ENCODE measurements at places on chromosomes 5 and 9.

DNA sequence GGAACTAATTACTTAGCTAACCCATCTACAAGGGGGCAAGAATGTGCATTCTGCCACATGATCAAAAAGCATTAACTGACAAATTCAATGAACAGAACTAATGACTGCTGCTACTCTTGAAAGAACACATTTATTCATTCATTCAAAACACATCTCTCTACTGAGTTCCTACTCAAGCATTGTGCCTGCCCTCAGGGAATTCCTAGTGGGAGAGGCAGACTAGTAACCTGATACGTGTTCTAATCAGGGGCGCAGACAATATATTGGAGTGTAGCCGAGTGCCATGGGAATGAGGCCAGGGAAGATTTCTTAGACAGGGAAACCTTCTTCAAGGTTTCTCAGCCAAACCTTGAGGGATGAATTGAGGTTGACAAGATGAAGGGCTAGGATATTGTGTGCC is 56.7 kb upstream of the PAPPA start:
- DNase-seq: no peak

- no peak for DNase-seq
Observed at GRCh38 chr5:37900692-37901091, 60.9 kb upstream of the GDNF start.

DNA sequence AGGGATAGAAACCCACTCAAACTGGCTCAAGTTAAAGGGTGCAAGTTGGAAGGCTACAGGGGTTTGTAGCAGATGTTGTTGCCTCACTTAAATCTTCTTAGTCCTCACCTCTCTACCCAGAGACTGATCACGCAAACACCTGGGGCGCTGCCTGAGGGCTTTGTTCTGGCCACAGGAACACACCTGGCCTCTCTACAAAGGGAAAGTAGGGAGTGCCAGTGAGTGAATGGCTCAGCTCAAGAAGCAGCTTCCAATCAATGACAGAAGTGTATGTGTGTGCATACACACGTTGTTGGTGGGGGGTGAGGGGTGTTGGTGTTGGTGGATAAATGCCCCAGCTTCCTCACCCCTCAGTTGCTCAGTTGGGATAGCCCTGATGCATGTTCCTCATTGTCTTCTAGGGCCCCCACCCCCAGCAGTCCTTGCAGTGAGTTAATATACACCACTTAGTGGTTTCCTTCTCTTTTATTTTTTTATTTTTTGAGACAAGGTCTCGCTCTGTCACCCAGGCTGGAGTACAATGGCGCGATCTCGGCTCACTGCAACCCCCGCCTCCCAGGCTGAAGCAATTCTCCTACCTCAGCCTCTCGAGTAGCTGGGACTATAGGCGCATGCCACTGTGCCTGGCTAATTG is 30.6 kb upstream of the CTNNA1 start:
- DNase-seq: no peak

GRCh38 chr5:13957032-13957645 is 12.7 kb upstream of the DNAH5 start:
- DNase-seq: no peak

- no peak for DNase-seq
Observed at GRCh38 chr9:33378121-33378795, 24.1 kb downstream of the AQP7 start.

- DNase-seq: no peak
Observed at GRCh38 chr5:125668884-125669283, 754.3 kb upstream of the GRAMD2B start.

- DNase-seq: no peak
Observed at GRCh38 chr9:32968101-32969011, 33.1 kb downstream of the APTX start.

DNA sequence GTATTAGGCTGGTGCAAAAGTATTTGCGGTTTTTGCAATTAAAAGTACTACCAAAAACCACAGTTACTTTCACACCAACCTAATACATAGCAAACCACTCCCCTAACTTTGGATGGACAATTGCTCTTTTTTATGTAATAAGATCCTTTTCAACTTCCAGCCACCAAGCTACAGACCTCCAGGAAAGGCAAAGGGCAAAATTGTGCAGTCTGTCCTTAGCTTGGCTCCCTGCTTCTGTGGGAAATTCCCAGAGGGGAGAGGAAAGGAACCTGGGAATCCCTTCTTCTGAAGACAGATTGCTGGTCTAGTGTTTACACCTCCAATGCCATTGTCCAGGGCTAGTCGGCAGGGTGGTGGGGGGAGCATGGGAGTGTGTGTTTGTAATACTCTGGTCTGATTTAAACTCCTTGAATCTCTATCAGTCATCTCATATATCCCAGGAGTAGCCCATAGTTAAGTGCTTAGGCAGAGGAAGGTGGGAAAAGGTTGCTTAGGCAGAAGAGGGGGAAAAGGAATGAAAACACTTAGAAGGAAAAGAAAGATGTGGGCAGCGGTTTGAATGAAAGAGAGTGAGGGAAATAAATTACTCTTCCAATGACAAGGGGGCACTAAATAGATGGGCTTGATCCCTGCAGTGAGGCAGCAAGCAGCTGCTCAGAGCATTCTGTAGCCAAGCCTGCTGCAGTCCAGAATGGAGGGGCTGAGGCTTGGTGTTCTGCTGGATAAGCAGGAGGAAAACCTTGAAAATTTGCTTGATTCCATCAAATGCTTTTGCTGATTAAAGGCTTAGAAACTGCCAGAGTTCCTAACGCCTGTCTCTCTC is 86.9 kb upstream of the MAP1B start:
- no peak for DNase-seq

GRCh38 chr5:146040527-146040926 is 64.8 kb downstream of the PLAC8L1 start:
- DNase-seq: no peak

DNA sequence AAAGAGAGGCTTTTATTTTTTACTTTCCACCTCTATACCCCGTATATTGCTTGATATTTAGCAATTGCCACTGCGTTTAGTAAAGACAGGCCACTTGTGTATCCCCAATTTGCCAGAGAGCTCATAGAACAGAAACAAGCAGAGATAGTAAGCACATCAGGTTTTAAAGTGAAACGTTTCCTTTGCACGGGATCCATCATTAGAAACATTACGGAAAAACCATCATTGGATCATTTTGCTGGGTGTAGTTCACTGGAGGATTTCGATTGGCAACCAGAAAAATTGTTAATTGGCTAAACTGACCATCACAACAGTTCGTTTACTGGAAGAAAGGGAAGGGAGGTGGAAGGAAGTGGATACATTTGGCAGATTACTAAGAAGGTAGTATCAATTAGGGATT is 149.4 kb upstream of the STK32A start:
- no peak for DNase-seq

- no peak for DNase-seq
Observed at GRCh38 chr5:158435161-158435616, 576.2 kb upstream of the CLINT1 start.

GRCh38 chr5:131942016-131942415 is 3.4 kb downstream of the MEIKIN start:
- DNase-seq: no peak

DNA sequence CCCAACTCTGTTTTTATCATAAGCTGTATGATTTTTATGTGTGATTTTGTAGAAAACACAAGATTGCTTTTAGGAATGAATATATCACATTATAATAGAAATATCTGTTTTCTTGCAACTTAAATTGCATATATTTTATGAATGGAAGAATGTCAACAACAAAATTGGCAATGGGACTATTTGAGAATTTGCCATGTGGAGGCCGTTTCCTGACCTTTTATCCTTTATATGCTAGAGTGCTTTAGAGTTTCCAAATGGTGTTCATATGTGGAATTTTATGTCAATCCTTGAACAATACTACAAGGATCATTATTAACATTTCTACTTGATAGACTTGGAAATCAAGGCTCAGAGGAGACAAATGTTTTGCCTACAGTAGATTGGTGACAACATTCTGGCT is 34.2 kb downstream of the ITGA1 start:
- DNase-seq: no peak

- DNase-seq: no peak
Observed at GRCh38 chr5:90843443-90843842, 284.8 kb downstream of the ADGRV1 start.
